Stimulated activated CD8-positive, alpha-beta memory T cell treated with anti-CD3 and anti-CD28 coated beads, Interleukin-15, amount 100 ng/mL, for 24 hours (primary cell): ENCODE measurements at places on chromosomes 7 and 10.

GRCh38 chr7:28890137-28890536 lies 68.0 kb downstream of the TRIL start:
- DNase-seq: no peak

DNA sequence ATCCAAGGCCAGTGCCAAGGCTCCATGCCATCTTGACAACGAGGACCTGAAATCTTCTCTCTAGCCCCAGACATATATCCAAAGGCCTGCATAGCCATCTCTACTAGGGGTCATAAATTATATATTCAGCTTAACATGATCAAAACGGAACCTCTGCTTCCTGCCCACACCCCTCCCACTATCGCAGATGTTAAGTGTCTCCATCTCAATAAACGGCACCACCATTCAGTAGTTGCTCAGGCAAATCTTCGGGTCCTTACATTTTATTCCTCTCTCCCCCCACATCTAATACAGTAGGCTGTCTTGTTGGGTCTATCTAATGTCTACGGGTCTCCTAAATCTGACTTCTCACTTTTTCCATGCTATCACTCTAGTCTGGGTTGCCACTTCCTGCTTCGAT lies 201.1 kb upstream of the PLXNA4 start:
- DNase-seq: no peak

GRCh38 chr10:12195603-12196506 lies at the start of the genes CDC123 and NUDT5:
TSS of gene CDC123 (plus strand) at chr10:12196188. CDS start at chr10:12196246, 58 bp downstream.
TSS of gene NUDT5 (minus strand) at chr10:12195891. CDS start at chr10:12186291, 9,600 bp downstream.
- peak; percentile 70 for DNase-seq

DNA sequence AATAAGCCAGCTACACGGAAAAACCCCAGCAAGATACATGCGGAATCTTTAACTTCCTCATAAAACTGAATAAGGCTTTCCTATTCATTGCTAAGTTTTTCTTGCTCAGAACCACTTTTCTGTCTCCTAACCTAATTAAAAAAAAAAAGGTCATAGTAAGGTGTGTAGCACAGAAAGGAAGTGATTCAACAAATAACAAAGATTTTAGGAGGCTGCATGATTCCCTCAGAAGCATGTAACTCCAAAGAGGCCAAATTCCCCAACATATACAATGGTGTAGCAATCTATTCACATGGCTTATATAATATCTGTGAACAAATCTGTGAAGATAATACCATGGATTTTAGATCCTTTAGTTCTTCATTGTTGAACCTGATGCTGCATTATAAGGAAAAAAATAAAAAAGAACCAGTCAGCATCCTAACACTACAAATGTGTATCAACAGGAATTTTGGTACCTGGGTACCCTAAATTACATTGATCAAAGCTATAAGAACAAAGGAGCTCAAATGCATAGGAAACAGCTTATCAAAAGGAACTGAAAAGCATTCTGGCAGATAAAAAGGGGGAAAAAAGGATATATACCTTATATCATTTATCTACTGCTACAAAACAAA lies 63.8 kb downstream of the IMMP2L start:
- DNase-seq: no peak

DNA sequence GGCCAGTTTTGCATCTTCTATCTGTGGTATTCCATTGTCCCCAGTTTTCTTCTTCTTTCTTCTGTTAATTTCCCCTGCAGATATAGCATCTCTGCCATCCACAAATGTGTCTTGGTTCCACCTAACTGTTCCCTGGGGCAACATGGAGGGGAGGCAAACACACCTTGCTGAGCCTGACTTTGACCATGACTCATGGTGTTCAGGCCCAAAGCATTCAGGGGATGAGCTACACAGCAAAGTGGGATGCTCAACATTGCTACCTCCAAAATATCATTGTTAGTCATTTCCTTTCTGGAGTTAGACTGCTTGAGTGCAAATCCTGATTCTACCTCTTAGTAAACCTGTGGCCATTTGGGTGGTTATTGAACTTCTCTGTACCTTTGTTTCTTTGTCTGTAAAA lies 542.7 kb downstream of the LRMDA start:
- DNase-seq: no peak

DNA sequence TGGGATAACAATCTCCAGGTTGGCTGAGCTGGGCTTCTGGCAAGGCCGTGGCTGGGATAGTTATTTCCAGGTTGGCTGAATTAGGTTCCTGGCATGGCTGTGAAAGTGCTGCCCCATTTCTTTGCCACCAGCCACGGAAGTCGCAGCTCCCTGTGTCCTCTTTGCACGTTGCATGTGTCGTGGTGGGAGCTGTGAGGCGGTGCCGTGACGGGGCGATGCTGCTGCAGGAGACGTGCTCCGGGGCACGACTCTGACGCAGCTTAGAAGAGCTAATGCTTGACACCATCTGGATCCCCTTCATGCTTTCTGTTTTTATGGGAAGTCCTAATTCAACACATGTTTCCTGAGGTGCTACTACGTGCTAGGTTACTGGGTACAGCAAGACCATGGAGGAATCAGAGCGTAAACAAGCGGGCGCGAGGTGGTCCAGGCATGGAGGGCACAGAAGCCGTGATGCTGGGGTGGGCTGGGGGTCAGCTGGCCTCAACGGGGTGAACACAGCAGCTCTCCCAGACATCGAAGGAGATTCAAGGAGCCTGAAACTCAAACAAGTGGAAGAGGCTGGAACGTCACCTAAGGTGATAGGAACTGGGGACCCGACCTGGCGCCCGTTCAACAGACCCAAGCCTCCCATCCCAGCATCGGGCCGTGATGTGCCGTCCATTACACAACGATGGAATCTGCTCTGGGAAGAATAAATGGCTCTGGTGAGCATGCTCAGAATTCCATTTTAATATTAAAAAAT lies 407.1 kb downstream of the DNAJB6 start:
- DNase-seq: no peak

GRCh38 chr10:93139059-93139655 lies 65.5 kb downstream of the CYP26A1 start:
- DNase-seq: no peak

- DNase-seq: no peak
Observed at GRCh38 chr7:93146472-93147141, 1.6 kb downstream of the SAMD9L start.

DNA sequence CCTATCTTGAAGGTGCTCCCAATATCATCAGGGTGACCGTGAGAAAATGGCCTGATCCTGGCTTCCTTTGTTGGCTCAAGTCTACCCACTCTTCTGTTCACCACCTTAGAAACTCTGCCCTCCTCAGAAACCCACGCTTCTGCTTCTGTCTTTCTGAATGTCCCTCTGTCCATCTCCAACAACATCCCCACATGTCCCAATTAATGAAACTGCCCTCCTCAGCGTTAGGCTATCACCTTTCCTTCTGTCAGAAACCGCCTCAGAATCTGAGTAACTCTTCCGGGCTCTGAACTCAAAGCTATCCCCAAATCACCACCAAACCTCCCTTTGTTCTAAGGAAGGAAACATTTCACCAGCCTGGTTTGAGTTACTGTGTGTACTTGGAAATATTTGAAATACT lies 315.8 kb upstream of the ZNF32 start:
- no peak for DNase-seq

DNA sequence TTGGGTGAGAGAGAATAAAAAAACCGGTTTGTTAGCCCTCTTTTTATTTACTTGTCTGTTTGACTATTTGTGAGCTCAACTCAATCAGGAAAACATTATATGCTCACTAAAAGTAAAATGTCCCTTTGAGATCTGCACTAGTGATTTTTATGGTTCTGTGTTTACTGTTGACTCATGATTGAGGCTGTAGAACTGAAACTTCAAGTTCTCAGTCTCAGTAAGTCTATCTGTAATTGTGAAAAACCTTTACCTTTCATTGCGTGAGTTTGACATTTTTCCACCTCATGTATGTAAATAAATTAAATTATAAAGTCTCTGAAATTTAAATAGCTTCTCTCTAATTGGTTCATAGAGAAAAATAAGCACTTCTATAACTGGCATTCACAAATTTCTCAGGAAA lies 17.0 kb upstream of the CASD1 start:
- DNase-seq: no peak

DNA sequence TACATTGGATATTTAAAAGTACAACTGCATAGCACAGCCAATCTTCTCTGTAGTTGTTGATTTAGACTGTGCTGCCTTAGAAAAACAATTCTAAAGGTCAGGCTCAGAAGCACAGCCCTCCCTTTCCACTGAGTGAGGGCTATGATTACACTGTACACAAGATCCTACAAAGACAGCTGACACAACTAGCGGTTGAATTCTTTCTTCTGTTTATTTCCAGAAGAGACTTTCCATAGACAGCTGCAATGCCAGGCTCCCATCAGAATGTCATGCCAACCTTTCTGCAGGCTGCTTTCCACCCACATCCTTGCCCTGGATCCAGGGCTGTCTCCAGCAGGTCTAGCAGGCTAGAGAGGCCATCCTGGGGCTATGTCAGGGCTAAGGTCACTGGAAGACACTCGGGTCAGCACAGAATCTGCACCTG lies 39.3 kb downstream of the FAM13C start:
- DNase-seq: no peak

- DNase-seq: no peak
Observed at GRCh38 chr7:28748346-28748745, 209.8 kb downstream of the TRIL start.

GRCh38 chr7:150369748-150370501 lies 1.3 kb downstream of the REPIN1 start:
- no peak for DNase-seq

DNA sequence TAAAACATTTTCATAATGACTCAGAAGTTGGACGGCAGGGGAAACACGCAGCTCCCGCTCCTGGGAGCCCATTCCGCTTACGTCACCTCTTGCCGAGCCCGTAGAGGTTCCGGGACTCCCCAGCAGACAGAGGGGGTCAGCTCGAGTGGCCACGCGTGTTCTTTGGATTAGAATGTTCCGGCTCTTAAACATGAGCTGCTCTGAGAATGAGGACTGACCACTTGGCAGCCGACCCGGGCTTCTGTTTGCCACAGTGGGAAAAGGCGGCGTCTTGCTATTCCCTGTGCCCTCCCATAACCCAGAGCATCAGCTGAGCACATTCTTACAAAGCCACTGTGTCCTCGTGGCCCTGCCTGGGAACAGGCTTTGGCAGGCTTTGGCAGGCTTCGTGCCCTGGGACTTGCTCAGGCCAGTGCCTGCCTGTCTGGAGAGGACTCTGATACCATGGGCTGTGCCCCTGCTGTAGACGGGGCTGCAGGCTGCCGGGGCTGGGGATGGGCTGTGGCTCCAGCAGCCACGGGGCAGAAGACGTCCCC lies 40.1 kb downstream of the PFKP start:
- DNase-seq: no peak

DNA sequence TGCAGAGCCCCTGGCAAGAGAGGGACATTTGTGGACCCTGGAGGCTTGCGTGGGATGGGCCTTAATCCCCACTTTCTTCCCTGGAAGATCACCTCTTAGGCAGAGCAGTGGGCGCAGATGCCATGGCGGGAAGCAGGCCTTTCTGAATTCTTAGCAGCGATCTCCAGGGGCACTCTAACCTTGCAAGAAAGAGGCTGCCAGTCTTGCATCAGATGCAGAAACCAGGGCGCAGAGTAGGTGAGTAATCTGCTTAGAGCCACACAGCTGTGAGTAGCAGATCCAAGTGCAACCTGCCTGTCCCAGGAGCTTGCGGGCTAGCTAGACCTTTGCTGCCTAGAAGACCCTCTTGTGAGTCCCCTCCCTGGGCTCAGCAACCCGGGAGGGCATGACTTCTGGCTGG lies 40.0 kb downstream of the KCTD7 start:
- DNase-seq: no peak

GRCh38 chr7:34107276-34107675 lies 201.9 kb downstream of the BMPER start:
- DNase-seq: no peak

- DNase-seq: no peak
Observed at GRCh38 chr10:119734396-119735332, 8.8 kb downstream of the INPP5F start.

DNA sequence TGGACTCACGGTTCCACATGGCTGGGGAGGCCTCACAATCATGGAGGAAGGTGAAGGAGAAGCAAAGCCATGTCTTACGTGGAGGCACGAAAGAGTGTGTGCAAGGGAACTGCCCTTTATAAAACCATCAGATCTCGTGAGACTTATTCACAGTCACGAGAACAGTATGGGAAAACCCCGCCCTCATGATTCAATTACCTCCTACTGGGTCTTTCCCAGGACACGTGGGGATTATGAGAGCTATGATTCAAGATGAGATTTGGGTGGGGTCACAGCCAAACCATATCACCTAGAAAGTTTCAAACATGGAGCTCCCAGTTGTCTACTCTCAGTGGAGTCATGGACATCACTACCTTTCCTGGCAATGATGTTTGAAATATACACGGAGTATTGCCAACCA lies 49.6 kb downstream of the CYCS start:
- no peak for DNase-seq

DNA sequence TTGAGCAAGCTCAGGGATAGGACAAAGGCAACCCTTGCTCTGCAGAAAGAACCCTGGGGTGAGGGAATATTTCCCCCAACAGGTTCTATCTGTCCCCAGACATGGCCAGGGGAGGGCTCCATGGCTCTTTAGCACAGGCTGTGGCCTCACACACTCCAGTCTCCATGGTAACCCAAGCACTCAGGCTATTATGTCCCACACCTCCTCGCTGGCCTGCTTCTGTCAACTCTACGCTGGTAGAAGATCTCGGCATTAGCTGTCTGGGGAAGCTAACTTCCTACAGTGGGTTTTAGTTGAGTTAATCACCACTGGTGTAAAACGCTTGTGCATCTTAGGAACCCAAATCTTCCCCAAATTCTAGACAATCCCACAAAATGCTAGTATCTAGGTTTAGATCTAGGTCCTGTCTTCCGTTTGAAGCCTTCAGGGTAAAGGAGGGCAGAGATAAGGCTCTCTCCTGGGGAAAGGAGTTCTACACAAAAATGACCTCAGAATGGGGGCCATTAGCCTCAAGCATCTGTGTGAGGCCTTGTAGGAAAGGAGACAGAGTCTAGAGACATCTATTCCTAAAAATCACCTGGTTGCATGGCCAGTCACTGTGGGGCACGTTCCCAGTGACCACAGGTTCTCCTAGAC lies 36.7 kb upstream of the SLIT1 start:
- no peak for DNase-seq

GRCh38 chr7:47514818-47515217 lies 67.1 kb downstream of the TNS3 start:
- DNase-seq: no peak

GRCh38 chr7:111833466-111833865 lies 271.2 kb upstream of the IMMP2L start:
- DNase-seq: no peak

GRCh38 chr10:103427866-103428265 lies 24.3 kb downstream of the CALHM2 start:
- no peak for DNase-seq

GRCh38 chr7:26500749-26501352 lies 209.2 kb downstream of the SNX10 start:
- no peak for DNase-seq

- DNase-seq: no peak
Observed at GRCh38 chr7:15688911-15689310, 2.4 kb upstream of the MEOX2 start.

- no peak for DNase-seq
Observed at GRCh38 chr10:77548671-77549070, 88.9 kb downstream of the KCNMA1 start.

GRCh38 chr7:26127411-26127810 lies 24.6 kb upstream of the NFE2L3 start:
- no peak for DNase-seq

GRCh38 chr10:59000162-59000825 lies 176.1 kb upstream of the PHYHIPL start:
- no peak for DNase-seq

GRCh38 chr7:75639886-75640190 lies 98.9 kb downstream of the HIP1 start:
- DNase-seq: no peak
